Epithelial cell of proximal tubule (primary cell): ENCODE measurements at places on chromosomes 16 and 17.
A peak's percentile ranks its signal among the peaks of the same experiment; 100 is the strongest.

GRCh38 chr17:71260366-71260940 is 860.4 kb upstream of the SOX9 start:
- DNase-seq: no peak

DNA sequence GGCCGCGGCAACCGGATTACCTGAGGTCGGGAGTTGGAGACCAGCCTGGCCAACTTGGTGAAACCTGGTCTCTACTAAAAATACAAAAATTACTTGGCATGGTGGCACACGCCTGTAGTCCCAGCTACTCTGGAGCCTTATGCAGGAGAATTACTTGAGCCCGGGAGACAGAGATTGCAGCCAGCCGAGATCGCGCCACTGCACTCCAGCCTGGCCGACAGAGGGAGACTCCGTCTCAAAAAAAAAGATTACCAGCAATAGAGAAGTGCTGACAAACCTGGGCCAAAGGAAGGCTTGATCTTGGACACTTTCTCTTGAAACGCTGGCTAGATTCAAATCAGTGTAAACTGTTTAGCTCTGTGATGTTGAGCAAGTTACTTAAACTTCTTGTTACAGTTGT is 4.3 kb downstream of the MT1H start:
- no peak for DNase-seq

DNA sequence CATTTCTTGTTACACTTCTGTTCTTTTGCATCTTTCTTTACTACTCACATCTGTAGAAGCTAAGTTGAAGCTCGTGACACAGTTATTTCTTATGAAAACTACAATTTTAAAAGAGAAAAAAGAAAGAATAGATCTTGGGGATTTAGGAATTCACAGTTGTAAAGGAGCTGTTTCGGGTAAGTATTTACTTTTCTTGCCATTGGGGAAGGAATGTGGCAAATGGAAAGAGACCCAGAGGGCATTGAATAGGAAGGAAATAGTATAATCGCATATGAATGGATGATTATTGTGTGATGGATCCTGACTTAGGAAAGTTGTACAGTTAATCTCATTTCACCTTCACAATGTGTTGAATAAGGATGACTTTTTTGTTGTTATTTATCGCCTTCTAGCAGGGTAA is 914.1 kb upstream of the CDH8 start:
- DNase-seq: no peak

GRCh38 chr17:69679829-69680228 is 265.3 kb downstream of the MAP2K6 start:
- no peak for DNase-seq

- DNase-seq: no peak
Observed at GRCh38 chr16:7722761-7723160, 390.1 kb downstream of the RBFOX1 start.

DNA sequence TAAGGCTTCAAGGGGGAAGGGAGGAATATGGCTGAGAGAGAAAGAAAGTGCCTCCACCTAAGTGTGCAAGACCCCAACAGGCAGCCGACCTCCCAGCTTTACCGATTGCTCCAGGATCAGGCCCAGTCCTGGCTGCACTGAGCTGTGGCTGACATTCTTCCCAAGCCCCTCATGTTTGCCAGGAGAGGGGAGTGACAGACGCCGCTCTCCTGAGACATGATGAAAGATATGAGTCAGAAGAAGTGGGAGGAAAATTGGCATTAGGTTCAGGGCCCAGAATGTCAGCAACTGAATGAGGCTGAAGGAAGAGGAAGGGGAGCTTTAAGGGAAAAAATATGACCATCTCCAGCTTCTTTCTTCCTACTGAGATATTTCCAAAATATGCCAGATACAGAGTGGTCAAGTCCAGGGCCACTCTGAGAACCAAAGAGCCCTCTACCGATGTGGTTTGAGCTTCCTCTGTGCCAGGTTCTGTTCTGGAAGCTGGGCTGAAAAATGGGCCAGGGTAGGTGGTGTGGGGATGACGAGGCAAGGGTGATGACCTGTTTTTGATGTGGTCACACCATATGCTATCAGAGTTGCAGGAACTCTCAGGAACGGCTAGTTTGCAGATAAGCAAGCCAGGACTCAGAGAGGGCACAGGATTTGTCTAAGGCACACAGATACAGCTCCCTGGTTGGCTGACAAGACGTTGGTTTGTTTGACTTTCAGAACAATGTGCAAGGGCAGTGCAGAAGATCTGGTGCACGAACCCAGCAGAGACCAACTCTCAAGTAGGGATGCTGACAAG is 176.7 kb downstream of the SOX9 start:
- DNase-seq: peak; percentile 35

DNA sequence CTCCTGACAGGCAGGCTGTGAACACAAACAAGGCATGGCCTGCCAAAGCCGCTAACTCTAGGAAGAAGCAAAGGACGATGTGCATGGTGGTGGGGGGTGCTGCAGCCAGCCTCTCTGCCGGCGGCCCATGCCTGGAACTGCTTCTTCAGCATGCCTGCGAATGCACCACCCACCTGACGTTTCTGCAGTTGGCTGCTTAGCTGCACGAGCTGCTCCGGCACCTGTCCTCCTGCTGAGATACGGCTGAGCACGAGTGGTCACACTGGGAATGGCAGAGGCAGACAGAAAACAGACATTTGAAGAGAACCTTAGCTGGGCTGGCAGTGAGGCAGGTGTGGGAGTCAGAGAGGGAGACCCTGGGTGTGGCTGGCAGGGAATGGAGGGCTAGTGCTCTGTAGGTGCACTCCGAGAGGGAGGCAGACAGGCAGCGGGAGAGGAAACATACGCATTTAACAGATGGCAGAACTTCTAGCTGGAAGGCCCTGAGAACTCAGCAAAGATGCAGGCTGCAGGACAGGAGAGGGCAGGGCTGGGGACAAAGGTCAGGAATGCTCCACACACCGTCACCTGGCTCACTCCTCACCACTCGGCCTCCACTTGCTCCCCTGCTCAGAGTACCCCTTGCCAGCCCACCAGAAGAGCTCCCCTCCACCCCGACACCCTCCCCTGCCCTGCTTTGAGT is 5.2 kb downstream of the FLCN start:
- DNase-seq: no peak

DNA sequence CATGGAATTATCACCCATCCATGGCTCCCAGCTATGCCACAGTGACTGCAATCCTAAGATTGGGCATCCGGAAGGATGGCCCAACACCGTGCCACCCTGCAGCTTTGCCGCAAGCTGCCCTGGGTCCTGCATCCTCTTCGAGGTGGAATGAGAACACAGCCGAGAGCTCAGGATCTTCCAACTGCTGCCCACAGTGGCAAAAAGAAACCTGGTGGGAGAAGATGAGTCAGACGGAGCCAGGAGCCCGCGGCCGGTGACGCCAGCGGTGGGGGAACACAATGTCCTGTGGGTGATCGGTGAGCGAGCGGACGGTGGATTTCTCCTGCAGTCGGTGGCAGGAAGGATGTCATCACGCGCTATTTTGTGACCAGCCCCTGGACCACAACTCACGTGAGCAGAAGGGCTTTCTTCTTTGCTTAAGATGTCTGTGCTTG is 20.1 kb downstream of the CD7 start:
- peak; percentile 88 for DNase-seq

GRCh38 chr16:54359081-54359480 is 72.5 kb upstream of the IRX3 start:
- no peak for DNase-seq

DNA sequence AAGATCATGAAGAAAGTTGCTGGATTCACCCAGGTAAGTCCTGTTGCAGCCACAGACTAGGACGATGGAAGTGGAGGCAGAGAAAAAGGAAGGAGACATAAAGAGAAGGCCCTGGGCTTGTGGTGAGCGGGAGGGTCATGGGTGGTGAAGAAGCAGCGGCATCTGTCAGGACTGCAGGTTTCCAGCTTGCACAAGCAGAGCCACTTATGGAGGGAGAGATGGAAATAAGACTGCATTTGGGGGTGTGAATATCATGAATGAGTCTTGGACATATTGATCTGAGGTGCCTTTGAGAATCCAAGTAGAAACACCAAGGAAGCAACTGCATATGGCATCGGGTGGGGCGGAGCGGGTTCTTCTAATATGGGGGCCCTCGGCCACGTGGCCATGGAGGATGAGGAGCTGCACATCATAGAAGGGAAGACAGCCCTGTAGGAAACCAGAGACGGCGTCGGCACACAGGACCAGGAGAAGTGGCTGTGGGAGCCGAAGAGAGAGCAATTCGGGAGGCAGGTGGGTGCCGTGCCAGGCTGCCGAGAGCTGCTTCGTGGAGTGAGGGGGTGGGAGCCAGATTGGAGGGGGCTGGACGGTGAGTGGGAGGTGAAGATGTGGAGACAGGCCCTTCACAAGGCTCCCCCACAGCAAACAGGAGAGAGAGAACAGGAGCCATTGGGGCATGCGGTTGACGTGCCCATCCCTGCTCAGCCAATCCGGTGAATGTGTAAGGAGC is 243.5 kb downstream of the GSG1L start:
- DNase-seq: no peak

GRCh38 chr17:291587-291986 is 61.0 kb downstream of the RPH3AL start:
- DNase-seq: no peak

DNA sequence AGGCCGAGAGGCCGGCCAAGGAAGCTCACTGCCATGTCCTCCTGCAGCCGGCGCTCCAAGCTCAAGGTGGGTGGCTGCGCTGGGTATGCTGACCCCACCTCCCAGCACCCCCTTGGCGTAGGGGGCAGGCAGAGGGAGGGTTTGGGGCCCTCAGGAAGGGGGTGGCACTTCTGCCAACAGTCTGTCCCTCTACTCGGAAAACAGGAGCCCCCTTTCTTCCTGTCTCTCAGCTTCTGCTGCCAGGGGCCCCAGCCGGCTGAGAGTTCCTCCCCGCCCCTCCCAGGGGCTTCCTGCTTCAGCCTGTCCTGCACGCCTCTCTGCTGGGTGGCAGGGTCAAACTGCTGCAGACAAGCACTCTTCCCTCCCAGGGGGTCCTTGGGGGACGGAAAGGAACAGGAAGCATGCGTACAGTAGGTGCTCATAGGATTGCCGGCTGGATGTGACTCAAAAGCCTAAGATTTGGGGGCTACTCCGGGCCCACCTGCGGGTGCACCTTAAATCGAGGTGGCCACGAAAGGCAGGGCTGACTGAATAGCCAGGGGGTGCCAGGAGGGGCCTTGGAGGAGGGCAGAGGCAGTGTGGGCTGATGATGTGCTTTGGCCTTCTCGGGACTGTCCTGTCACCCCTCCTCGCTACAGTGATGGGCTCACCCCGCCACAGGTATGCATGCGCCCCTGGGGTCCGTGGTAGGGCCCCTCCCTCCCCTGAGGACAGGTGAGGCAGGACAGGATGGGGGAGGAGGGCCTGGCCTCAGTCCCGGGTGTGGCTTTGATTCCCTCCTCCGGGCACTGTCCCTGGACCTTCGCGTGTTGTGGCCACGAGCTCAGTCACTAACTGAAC is 4.0 kb downstream of the CBX2 start:
- no peak for DNase-seq

- DNase-seq: no peak
Observed at GRCh38 chr17:80561541-80562114, 17.0 kb downstream of the RPTOR start.

- no peak for DNase-seq
Observed at GRCh38 chr16:67731071-67731752, 12.1 kb upstream of the GFOD2 start.

DNA sequence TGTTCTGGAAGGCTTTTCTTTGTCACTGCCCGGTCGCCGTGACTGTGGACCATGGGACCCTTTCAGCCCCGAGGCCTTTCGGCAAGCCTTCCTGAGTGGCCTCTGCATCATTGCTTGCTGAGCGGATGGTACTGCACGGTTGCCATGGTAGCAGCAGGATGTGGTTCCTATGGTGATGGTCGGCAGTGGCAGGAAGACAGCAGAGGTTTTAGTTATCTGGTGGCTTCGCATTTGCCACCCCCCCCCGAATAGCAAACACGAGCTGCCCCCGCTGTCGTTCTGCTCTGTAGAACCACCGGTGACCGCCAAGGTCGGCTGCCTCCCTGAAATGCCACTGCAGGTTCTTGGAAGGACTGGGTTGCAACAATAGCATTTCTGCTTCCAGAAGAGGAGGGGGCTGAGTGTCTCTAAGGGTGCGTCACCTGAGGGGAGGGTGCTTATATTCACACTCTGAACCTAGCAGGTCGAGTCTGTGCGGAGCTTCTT is 76.6 kb downstream of the CMIP start:
- DNase-seq: no peak

GRCh38 chr17:48258331-48258730 is 150.8 kb downstream of the SNX11 start:
- no peak for DNase-seq

GRCh38 chr16:15942931-15943690 is 6.3 kb upstream of the ABCC1 start:
- DNase-seq: no peak

DNA sequence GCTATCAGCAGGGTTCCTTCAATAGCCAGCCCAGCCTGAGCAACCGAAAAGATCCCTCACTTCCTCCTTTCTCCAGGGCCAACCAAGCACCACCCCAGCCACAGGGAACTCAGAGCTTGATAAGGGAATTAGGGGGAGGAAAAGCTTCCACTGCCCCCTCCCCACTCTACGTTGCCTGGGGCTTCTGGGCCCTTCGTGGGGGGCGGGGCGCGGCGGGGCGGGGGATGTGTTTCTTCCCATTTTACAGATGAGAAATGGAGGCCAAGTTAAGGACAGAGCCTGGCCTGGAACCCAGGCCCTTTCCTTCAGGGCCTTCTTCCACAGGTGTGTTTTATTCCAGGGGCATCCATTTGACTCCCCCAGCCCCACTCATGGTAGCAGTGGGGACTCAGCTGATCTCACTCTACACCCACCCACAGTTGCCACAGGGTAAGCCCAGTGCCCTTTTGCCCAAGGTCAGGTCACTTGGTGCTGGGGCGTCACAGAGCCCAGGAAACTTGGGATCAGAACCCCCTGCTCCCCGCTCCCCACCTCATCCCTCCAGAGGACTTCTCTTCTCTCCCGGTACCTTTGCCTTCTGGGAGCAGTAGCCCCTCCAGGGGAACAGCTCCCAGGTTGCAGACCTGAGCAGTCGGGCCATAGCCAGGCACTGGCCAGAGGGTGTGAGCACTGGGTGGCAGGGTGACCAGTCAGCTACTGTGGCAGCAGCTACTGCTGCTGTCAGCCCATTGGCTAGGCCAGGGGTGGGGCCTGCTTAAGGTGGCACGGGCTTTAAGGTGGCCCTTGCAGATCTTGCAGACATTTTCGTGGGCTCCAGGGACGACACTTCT is at the start of gene LDHD:
TSS of gene LDHD (minus strand) at position 700 of the 830 bp plus-strand sequence. CDS start at position 640, 60 bp downstream.
- no peak for DNase-seq

GRCh38 chr16:13779676-13780075 is 140.3 kb upstream of the ERCC4 start:
- DNase-seq: no peak

- DNase-seq: no peak
Observed at GRCh38 chr16:83021045-83021444, 394.3 kb downstream of the CDH13 start.
